ENCODE measurements at places on chromosomes 3 and 15. TPM values are rescaled to one million over a fixed set of nuclear protein-coding genes. Genes with fewer than 3 reads are reported as not detected.

The HYAL2 gene
- total RNA-seq: 163 TPM

The SLC38A3 gene
- 0.51 TPM for total RNA-seq

The TMC3 gene
- not detected for total RNA-seq

The GATA2 gene
- 2.1 TPM for total RNA-seq

The FHIT gene
- total RNA-seq: 10.4 TPM

The RASGRP1 gene
- total RNA-seq: 1.0 TPM

The UBL7 gene
- total RNA-seq: 64.4 TPM

Data from mesangial cell (primary cell).